Purkinje cell (primary cell): ENCODE measurements at places on chromosomes 11 and 22. TPM values are rescaled to one million over a fixed set of nuclear protein-coding genes. Genes with fewer than 3 reads are reported as not detected.

SOX6 gene
- polyA plus RNA-seq, result 7.7 and 20.2 TPM in 2 replicates

CFAP300 gene
- polyA plus RNA-seq, result 1.7 and 8.3 TPM in 2 replicates

PARVG gene
- 37.6 and 39.1 TPM in 2 replicates for polyA plus RNA-seq

OR10D3 gene
- not detected in 2 replicates for polyA plus RNA-seq

PNPLA5 gene
- polyA plus RNA-seq, result not detected in 2 replicates

SLC15A3 gene
- polyA plus RNA-seq, result 0.83 TPM in 1 of 2 replicates, not detected in the other

MMP26 gene
- polyA plus RNA-seq, result not detected in 2 replicates

AP5B1 gene
- polyA plus RNA-seq, result 0.08 and 0.35 TPM in 2 replicates

CRYAB gene
- 517 and 524 TPM in 2 replicates for polyA plus RNA-seq

RAB3IL1 gene
- polyA plus RNA-seq, result 0.14 and 0.15 TPM in 2 replicates

KDELR3 gene
- 0.45 and 0.77 TPM in 2 replicates for polyA plus RNA-seq

WNT11 gene
- 10.8 and 14.9 TPM in 2 replicates for polyA plus RNA-seq

OR51B5 gene
- polyA plus RNA-seq, result 0.54 TPM in 1 of 2 replicates, not detected in the other

GALNT18 gene
- 81.2 and 104 TPM in 2 replicates for polyA plus RNA-seq

DNAJB7 gene
- not detected in 2 replicates for polyA plus RNA-seq

MMP12 gene
- polyA plus RNA-seq, result not detected in 2 replicates

DTX4 gene
- 1.8 and 3.2 TPM in 2 replicates for polyA plus RNA-seq

SYCE3 gene
- 30.9 and 43.1 TPM in 2 replicates for polyA plus RNA-seq
